Cardiac septum (tissue), 1 donor: ENCODE measurements at places on chromosomes 5 and 9. TPM values are rescaled to one million over a fixed set of nuclear protein-coding genes. Genes with fewer than 3 reads are reported as not detected.

CXCL14 gene
- 1.2 TPM for total RNA-seq

PCDHGA10 gene
- total RNA-seq, result 11.0 TPM

NDUFA8 gene
- total RNA-seq, result 230 TPM

DNA sequence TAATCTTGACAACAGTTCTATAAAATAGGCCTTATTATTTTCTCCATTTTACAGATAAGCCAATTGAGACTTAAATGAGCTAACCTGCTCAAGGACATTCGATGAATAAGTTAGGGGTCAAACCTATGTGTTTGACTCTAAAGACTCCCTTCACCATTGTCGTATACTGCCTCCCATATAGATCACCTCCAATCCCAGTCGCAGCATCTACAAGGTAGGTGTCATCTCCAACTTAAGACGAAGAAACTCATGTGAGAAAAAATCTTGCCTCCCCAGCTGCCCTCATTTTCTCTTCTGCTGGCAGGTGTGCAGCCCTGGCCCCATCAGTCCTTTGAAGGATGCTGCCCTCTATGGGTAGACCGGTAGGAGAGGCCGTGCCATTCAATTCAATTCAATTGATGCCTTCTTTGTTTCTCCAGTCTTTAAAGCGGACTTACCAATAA, 75.2 kb upstream of the SMARCA2 start:
- DNase-seq, result no peak

DNA sequence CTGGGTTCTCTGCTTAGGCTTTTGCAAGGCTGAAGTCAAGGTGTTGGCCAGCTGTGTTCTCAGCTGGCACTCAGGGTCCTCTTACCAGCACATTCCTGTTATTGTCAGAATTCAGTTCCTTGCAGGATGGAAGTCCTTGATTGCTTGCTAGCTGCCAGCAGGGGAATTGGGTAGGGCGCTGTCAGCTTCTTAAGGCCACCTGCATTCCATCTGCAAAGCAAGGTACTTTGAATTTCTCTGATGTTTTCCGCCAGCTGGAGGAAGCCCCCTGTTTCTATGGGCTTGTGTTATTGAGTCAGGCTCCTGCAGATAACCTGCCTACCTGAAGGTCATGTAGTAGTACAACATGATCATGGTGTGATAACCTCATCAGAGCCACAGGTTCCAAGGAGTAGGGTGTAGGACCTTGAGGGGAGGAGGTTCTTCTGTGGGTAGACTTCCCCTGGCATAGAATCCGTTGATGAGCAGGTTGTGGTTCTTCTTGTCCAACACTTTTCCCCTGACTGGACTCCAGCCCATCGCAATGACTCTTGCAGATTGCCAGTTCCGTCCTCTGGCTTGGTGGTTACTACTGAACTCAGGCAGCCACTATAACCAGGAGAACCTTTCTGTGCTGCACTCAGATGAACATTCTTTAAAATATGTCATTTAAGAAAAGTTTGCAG, 6.8 kb downstream of the TENT4A start:
- DNase-seq, result no peak
